ENCODE measurements at places on chromosomes 12 and 14. TPM values are rescaled to one million over a fixed set of nuclear protein-coding genes. Genes with fewer than 3 reads are reported as not detected.

- no peaks in the 10 kb centered on the region for H3K36me3 ChIP-seq
- no peaks in the 10 kb centered on the region for H3K27me3 ChIP-seq
- H3K27ac ChIP-seq: no peak overlapping the region
- no peak overlapping the region for H3K4me3 ChIP-seq
Observed at GRCh38 chr12:26101763-26102162, 23.1 kb downstream of the BHLHE41 start.

- no peaks in the 10 kb centered on the region for H3K27me3 ChIP-seq
- no peaks in the 10 kb centered on the region for H3K36me3 ChIP-seq
- no peaks in the 10 kb centered on the region for H3K4me1 ChIP-seq
- no peak overlapping the region for H3K27ac ChIP-seq
- no peak for DNase-seq
Observed at GRCh38 chr12:80015660-80016059, 80.8 kb upstream of the PPP1R12A start.

DNA sequence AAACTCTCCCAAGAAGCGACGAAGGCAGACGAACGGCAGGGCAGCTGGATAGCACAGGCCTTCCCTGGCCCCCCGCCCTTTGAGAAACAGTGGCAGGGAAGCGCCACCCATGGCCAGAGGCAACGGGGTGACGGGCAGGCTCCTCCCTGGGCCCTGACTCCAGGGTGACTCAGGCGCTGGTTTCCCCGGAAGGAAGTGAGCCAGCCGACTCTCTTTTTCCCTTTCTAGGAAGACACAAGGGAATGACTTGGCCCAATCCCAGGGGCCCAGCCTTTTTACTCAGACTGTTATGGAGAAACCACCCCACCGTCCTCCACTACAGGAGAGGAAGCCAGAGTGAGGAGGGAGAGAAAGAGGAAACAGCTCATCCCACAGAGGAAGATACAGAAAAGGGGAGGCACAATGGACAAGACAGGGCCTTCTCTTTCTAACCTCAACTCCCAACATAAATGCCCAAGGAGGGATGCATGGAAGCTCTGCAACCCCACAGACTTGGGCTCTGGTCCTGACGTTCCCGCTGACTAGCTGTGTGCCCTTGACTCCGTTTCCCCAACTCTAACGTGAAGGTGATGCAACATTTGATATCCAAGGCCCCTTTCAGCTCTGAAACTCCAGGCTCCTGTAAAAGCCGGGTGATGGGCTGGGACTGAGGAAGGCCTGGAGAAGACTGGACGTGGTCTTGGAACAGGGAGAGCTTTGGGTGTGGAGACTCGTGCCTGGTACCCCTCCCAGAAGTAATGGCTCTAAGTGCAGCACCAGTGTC, 27.9 kb downstream of the ACTN1 start:
- H3K27ac ChIP-seq: peak overlapping the region; percentile 25
- H3K4me1 ChIP-seq: no peaks in the 10 kb centered on the region
- H3K36me3 ChIP-seq: no peaks in the 10 kb centered on the region

GRCh38 chr14:31968107-31968810, 108.8 kb upstream of the ARHGAP5 start:
- H3K27me3 ChIP-seq: no peaks in the 10 kb centered on the region
- no peaks in the 10 kb centered on the region for H3K4me1 ChIP-seq
- DNase-seq: no peak
- no peak overlapping the region for H3K27ac ChIP-seq
- H3K36me3 ChIP-seq: no peaks in the 10 kb centered on the region

DNA sequence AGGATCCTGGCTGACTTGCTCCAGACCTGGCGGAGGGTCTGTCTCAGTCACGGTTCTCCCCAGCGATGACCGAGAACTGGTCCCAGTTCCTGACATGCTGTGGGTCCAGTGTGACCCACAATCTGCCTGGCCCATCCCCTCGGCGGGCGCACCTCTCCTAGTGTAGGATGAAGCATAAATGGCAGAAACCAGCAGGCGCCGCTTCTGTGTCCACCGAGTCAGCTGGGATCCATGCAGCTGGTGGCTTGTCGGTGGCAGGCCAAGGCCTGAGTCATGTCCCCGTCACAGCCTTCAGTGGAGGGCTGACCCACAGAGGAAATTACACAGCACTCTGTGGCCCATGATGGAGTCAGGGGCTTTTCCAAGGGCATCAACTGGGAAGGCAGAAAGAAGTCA, 38.5 kb downstream of the NFKBIA start:
- no peaks in the 10 kb centered on the region for H3K27me3 ChIP-seq
- no peak for DNase-seq
- H3K36me3 ChIP-seq: no peaks in the 10 kb centered on the region
- H3K4me3 ChIP-seq: no peak overlapping the region

DNA sequence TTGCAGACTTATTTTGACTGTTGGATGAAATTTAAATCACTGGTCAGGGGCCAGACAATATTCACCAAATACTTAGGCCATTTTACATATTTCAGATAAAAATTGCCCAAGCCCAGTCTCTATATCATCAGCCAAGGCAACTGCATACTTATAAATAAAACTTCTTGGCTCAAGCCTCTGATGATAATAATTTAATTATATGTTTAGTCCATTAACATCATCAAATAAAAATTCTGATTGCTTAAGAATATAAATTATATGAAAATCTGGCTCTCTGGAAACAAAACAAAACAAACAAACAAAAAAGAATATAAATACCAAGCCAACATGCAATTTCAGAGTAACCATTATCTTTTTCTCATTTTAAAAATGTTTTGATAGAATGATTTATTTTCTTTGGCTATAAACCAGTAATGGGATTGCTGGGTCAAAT, 165.2 kb downstream of the BTG1 start:
- no peak for DNase-seq
- H3K4me3 ChIP-seq: no peak overlapping the region
- no peaks in the 10 kb centered on the region for H3K36me3 ChIP-seq
- H3K27ac ChIP-seq: no peak overlapping the region

DNA sequence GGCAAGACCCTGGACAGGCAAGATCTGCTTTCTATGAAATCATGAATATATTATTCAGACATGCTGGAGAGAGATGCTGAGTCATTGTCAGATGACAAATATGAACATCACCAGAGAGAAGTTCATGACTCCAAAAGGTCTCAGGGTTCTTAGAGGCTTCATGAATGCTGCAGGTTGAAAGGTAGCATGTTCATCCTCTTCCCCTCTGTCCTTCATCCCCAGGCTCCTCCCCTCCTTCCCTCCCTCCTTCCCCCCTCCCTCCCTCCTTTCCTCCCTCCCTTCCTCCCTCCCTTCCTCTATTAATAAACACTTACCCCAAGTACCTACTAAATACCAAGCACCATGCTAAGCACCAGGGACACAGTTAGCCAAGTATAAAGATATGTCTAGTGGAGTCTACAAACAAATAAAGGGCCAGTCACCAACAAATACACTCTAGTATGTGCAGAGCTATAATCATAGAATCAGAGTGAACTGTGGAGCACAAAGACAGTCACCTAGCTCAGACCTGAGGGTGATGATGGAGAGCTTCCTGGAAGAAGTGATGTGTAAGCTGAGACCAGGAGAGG, 46.2 kb downstream of the RPH3A start:
- H3K36me3 ChIP-seq: no peaks in the 10 kb centered on the region
- DNase-seq: no peak
- no peak overlapping the region for H3K27ac ChIP-seq
- no peaks in the 10 kb centered on the region for H3K27me3 ChIP-seq
- no peak overlapping the region for H3K4me3 ChIP-seq

DNA sequence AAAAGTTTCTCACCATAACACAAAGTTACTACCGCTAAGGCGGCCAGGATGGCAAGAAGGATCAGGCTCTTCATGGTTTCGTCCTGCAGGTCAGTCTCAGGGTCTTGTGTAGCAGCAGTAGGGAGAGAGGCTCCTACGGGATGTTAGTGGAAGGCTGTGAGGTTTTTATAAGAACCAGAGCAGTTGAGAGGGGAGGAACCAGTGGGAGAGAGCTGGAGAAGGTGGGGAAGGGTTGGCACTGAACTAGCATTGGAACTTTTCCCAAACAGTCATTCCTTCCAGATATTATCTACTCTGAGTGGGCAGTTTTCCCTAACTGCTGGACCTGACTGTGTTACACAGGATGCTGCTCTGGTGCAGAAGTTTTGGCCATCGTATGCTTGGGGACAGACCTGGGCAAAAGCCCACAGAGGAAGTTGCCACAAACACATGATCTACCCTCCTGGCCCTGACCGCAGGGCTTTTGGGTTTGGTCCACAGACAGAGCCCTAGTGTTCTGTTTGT, at the start of gene MGP:
MGP (minus strand) TSS at position 137 of the 504 bp plus-strand sequence; CDS start at position 74, 63 bp downstream.
- no peaks in the 10 kb centered on the region for H3K36me3 ChIP-seq
- H3K4me3 ChIP-seq: no peak within 1 kb of the TSS
- no peaks in the 10 kb centered on the region for H3K4me1 ChIP-seq

GRCh38 chr12:43863770-43864366, 28.0 kb downstream of the TMEM117 start:
- no peaks in the 10 kb centered on the region for H3K27me3 ChIP-seq
- H3K27ac ChIP-seq: no peak overlapping the region
- no peak overlapping the region for H3K4me3 ChIP-seq
- peak; percentile 48 for DNase-seq
- H3K4me1 ChIP-seq: no peaks in the 10 kb centered on the region

DNA sequence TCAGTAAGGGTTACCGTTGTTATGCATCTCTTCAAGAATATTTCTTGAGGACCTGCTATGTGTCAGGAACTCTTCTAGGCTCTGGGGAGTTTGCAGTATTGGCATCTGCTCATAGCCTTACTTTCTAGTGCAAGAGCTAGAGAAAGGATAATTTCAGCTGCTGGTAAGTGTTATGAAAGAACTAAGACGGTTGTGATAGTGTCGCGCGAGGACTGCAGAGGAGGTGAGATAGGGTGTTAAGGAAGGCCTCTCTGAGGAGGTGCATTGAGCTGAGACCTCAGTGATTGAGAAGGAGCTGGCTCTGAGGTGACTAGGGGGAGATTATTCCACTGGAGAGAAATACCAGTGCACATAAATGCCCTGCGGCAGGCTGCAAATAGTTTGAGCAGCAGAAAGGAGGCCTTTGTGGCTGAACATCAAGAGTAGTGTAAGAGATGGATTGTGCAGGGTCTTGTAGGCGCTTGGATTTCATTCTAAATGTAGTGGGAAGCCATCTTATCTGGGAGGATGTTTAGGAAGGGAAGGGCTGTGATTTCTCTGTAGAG, 824 bp downstream of the DDX55 start:
- H3K27ac ChIP-seq: no peak overlapping the region
- no peaks in the 10 kb centered on the region for H3K27me3 ChIP-seq
- no peaks in the 10 kb centered on the region for H3K4me1 ChIP-seq
- H3K36me3 ChIP-seq: peaks cover 39% of the 10 kb centered on the region

DNA sequence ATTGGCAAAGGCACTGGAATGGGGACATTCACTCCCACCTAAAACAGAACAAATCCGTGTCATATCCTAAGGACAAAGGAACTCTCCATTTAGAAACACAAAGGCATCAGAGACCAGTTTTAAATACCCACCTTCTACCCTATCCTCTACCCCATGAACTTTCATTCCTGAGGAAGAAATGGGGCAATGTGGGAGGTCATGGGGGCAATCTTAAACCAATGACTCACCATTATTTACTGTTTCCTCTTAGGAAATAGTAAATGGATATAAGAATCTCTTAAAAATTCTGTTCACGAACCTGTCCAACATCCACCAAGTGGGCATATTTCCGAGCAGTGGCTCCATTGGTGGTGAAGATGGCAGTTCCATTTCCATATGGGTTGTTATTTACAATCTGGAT, 19.4 kb downstream of the ALDH6A1 start:
- H3K36me3 ChIP-seq: peaks cover 80% of the 10 kb centered on the region
- no peaks in the 10 kb centered on the region for H3K27me3 ChIP-seq
- peaks cover 8% of the 10 kb centered on the region for H3K4me1 ChIP-seq
- DNase-seq: no peak
- no peak overlapping the region for H3K27ac ChIP-seq
- no peak overlapping the region for H3K4me3 ChIP-seq

DNA sequence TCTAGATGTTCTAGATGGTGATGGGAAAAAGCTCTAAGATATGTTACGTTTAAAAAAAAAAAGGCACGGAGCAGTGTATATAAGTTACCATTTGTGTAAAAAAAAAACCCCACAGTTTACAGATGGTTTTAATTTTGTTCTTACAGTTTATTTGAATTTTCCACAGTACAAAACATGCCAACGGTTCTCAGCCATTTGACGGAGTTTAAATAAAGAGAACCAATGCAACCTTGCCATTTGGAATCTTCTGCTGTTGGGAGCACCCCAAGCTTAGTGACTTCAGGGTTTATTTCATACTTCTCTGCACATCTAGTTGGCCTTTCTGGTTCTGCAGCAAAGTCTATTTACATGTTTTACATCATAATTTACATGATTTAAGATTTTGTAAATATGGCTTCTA, 7.7 kb upstream of the HPD start:
- no peaks in the 10 kb centered on the region for H3K4me1 ChIP-seq
- DNase-seq: no peak
- H3K27me3 ChIP-seq: no peaks in the 10 kb centered on the region
- H3K36me3 ChIP-seq: no peaks in the 10 kb centered on the region

GRCh38 chr14:46973295-46973694, 321.7 kb upstream of the RPL10L start:
- no peak overlapping the region for H3K27ac ChIP-seq
- no peak for DNase-seq
- H3K27me3 ChIP-seq: no peaks in the 10 kb centered on the region
- no peaks in the 10 kb centered on the region for H3K36me3 ChIP-seq
- H3K4me1 ChIP-seq: no peaks in the 10 kb centered on the region

GRCh38 chr12:85147331-85147730, 111.2 kb downstream of the LRRIQ1 start:
- no peak overlapping the region for H3K4me3 ChIP-seq
- no peak overlapping the region for H3K27ac ChIP-seq
- H3K4me1 ChIP-seq: no peaks in the 10 kb centered on the region
- no peaks in the 10 kb centered on the region for H3K27me3 ChIP-seq
- no peaks in the 10 kb centered on the region for H3K36me3 ChIP-seq

DNA sequence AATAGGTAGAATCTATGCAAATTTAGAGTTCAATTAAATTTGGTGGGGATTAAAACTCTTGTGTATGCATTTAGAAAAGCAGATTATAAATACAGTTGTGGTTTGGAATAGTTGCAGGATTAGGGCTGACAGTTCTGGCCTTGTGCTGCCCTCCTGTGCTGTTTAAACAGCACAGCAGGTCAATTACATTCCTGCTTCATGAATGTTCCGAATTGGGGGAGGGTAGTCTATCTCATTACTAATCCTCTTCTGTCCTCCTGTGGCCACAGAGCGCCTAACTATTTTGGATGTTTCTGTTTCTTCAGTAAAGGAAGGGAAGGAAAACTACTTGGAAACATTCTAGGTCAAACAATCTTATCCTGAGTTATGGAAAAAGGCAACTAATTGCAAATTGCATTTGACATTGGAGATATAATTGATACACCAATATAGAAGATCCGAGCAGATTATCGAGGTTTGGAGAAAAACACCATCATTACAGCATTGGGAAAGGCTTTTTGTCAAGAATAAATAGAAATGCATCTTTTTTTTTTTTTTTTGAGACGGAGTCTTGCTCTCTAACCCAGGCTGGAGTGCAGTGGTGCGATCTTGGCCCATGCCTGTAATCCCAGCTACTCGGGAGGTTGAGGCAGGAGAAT, 8.7 kb upstream of the GPR19 start:
- H3K36me3 ChIP-seq: no peaks in the 10 kb centered on the region
- H3K27ac ChIP-seq: peak overlapping the region; percentile 64
- H3K4me3 ChIP-seq: no peak overlapping the region
- H3K4me1 ChIP-seq: no peaks in the 10 kb centered on the region

- no peaks in the 10 kb centered on the region for H3K36me3 ChIP-seq
- no peak overlapping the region for H3K4me3 ChIP-seq
- H3K4me1 ChIP-seq: no peaks in the 10 kb centered on the region
- no peaks in the 10 kb centered on the region for H3K27me3 ChIP-seq
Observed at GRCh38 chr14:75501080-75501479, 21.2 kb upstream of the BATF start.

The GPR84 gene
- total RNA-seq: 0.35 TPM

The KLHL33 gene
- 0.06 TPM for total RNA-seq

The IFNG-AS1 gene
- total RNA-seq: not detected

The PROX2 gene
- total RNA-seq: not detected

The SYNDIG1L gene
- total RNA-seq: not detected

The FRMD6 gene
- total RNA-seq: 6.1 TPM

The SLC24A4 gene
- 0.18 TPM for total RNA-seq

The E2F7 gene
- total RNA-seq: 0.55 TPM

The ZNF10 gene
- total RNA-seq: 5.3 TPM

The TMEM253 gene
- 0.24 TPM for total RNA-seq
